ENCODE measurements at places on chromosomes 11 and 22.

- DNase-seq = no peak
Observed at GRCh38 chr22:38290347-38290746, 17.5 kb upstream of the TMEM184B start.

DNA sequence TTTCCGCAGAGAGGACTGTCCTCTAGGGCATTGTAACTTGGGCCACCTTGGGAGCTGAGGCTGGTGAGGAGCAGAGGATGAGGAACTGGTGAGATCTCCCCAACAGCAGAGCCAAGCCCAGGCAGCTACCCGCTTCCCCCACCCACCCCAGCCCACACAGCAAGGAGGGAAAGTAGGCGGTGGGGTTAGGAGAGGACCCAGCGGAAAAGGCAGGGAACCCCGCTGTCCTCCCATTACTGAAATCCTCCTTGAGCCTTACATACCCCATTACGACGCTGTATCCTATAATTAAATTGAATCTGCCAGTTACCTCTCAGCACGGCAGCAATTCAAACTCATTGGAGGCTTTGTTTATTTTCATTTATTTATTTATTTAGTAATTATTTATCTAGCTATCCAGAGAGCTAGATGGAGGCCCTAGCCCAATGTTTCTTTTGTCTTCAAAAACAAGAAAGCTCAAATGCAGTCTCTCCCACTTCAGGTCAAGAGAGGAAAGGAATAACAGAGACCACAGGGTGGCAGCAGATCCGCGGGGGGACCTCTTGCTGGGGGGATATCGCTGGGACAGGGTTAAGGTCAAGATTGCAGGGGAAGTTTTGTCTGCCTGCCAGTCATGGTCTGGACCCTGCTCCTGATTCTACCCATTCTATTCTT, 218.0 kb downstream of the ST3GAL4 start:
- DNase-seq = no peak

DNA sequence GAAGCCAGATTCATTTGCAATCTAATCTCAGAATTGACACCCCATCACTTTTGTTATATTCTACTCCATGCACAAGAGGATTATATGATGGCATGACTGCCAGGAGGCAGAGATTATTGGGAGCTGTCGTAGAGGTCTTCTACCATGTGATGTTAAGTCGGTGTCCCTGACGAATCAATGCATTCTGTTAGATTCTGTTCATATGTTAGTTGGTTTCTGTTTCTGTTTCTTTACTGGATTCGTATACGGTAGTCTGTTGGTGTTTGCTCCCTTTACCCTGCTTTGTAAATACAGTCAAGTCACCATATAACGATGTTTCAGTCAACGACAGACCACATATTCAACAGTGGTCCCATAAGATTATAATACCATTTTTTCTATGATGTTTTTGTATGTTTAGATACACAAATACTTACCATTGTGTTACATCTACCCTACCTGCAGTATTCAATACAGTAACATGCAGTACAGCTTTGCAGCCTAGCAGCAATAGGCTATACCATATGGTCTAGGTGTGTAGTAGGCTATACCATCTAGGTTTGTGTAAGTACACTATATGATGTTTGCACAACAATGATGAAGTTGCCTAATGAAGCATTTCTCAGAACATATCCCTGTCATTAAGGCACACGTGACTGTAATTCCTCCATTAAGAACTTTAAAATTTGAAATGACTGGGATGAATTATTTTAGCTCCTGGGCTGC, 22.8 kb upstream of the RASSF10 start:
- no peak for DNase-seq

DNA sequence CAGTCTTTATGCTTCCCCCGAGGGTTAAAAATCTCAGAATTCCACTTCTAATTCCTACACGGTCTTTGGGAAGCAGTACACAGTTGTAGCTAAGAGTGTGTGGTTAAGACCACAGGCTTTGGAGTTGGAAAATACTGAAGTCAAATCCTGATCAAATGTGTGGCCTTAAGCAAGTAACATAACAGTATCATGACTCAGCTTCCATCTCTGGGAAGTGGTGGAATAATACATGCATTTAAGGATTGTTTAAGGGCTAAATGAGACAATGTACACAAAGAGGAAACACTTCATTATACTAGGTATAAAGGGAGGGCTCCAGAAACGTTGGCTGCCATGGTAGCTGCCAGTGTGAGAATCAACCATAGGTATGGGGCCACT, 71.5 kb downstream of the FAT3 start:
- DNase-seq = peak; percentile 64

GRCh38 chr11:70836071-70836470, 416.3 kb downstream of the SHANK2 start:
- no peak for DNase-seq

DNA sequence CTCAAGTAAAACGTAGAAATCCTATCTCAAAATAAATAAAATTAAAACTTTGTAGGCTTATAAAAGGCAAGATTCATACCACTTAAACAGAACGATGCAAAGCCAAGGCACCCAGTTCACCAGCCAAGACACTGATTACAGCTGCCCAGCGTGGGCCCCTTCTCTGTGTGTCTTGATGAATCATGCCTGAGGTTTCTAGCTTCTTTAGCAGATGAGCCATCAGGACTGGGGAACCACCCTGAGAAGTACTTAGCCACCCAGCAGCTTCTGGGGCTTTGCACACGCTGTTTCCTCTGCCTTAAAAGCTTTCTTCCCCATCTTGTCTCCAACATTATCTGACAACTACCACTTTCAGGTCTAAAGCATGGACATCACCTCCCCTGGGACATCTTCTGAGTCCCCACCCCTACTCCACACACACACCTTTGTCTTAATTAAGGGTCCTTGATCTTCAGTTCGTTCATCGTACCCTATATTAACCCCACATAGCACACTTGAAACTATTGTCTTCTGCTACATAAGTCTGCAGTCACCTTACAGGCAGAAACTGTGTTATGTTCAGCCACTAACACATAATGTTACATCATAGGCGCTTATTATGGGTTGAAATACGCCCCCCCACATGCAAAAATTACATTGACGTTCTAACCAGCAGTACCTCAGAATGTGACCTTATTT, 8.7 kb upstream of the LAYN start:
- peak; percentile 88 for DNase-seq

GRCh38 chr11:11451501-11452005, 98.5 kb upstream of the CSNK2A3 start:
- DNase-seq = no peak

- DNase-seq = peak; percentile 47
Observed at GRCh38 chr22:33579448-33580093, 340.7 kb downstream of the LARGE1 start.

- DNase-seq = no peak
Observed at GRCh38 chr22:43390872-43391271, 20.9 kb upstream of the MPPED1 start.

- no peak for DNase-seq
Observed at GRCh38 chr11:69834811-69835800, 15.9 kb upstream of the FGF3 start.

GRCh38 chr22:47290706-47291430, 528.4 kb downstream of the TBC1D22A start:
- DNase-seq = no peak

GRCh38 chr22:39936523-39937145, 23.6 kb upstream of the TMA7B start:
- no peak for DNase-seq

DNA sequence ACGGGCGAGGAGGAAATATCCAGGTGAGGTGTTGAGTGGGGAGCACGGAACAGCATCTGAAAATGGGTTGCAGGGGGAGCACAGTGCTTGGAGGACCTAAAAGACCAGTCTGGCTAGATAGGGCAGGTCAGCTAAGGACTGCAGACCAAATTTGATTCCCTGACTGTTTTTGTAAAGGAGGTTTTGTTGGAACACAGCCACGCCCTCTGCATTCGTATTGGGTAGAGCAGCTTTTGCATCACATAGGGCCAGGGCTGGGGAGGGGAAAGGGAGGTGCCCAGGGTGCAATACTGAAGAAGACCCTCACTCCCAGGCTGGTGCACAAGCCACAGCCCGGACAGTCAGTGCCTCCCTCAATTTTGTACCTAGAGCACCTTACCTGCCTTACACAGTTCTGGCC, 286.8 kb downstream of the KIRREL3 start:
- no peak for DNase-seq

GRCh38 chr11:65555693-65556231, 2.4 kb downstream of the LTBP3 start:
- DNase-seq = peak; percentile 95

DNA sequence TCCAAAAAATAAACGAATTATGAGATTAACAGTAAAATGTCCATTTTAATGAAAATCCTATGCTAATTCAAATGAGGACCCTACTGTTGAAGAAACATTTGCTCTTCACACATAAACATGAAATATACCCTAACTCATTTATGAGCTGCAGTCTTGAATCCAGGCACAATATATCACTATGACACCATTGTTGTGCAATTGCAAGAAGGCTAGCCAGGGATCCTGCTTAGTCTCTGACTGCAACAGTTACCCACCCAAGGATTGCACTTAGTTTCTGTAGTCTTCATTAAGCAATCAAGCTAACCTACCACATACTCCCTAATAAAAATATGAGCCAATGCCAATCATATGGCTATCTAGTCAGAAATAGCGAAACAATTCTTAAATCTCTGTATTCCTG, 981.0 kb upstream of the FAT3 start:
- no peak for DNase-seq

DNA sequence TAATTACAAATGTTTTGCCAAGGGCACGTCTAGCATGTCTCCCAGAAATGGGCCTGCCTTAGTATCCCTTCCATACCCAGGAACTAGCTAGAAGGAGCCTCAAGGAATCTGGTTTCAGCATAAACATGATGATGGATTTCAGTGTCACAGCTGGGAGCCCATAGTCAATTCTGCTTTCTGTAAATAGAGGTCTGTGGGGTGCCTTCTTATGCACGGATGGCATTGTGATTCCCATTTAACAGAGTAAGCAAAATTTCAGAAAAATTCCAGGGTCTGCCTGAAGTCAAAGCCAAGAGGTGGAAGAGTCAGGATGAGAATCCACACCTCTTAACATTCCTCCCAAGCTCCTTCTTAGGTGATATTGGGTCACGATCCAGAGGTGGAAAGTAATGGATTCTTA, 12.1 kb downstream of the DUSP18 start:
- DNase-seq = no peak

DNA sequence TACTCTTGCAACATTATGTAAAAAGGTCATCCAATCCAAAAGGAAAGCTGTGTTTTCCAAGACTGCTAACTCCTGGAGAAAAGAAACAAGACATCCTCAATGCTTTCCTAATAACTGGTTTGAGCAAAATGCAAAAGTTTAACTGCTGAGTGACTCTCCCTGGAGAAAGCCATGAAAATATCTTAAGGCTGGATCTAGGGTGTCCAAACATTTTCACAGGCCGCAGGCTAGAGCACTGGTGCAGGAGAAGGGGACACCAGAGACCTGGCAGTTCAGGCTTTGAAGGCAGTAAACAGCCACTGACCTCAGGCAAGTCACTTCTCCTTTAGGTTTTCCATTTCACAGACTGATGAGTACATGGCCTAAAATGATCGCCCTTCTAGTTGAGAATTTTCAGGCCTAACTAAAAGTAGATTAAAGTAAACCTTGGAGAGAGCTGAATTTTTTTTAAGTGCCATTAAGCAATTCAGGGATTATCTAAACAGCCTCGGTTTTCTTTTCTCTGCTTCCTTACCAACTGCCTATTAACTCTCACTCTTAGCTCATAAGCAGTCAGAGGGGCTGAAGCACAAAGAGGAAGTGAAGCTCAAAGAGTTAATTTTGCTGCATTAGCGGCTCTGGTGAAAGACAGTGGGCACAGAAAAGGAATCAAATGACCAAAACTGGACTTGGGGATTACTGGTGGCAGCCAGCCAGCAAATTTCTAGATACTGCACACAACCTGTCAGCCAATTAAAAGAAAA, 2.3 kb downstream of the CHKA start:
- DNase-seq = no peak

DNA sequence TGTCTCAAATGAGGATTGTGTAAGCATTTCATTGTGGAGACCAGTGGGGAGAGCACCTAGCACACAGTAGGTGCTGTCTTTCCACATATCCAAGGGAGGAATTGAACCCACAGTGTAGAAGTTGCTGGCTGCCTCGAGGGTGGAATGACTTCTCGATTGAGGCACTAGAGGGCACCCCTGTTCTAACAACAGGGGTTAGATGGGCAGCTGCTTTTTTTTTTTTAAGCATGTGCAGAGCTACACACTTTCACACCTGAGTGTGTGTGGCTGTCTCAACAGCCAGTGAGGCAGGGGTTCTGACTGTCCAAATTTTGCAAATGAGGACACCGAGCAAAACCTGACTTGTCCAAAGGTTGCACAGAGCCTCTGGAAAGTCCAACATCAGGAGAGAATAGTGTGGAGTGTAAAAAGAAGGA, 118.2 kb upstream of the CRYBB3 start:
- no peak for DNase-seq

DNA sequence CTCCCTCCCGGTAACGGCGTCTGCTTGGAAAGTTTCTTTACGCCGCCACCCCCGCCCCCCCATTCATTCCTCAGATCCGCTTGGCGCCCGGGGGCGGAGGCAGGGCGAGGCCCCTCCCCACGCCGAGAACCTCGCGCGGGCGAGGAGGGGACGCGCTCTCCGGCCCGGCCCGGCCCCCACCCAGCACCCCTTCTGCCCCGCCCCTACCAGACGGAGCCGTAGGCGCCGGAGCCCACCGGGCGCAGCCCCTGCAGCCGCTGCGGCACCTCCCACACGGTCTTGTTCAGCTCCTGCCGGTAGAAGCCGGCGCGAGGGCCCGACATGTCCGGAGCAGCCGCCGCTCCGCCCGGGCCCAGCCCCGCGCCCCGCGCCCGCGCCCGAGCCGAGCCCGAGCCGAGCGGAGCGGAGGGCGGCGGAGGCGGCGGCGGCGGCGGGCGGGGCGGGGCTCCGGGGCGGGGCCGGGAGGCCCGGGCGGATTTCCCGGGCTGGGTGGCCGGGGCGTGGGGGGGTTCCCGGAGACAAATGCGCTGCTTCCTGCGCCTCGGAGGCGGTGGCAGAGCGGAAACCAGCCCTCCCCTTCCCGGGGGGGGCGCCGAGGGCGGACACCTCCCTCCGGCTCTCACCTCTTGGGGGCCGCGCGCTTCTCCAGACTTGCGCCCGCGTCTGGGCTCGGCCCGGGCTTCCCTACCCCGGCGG, at the start of gene MAPK11:
TSS of gene MAPK11 (minus strand) at position 411 of the 696 bp plus-strand sequence. CDS start at position 323, 88 bp downstream.
- DNase-seq = peak; percentile 43

- no peak for DNase-seq
Observed at GRCh38 chr11:38460429-38460828, 1862.4 kb upstream of the RAG2 start.

DNA sequence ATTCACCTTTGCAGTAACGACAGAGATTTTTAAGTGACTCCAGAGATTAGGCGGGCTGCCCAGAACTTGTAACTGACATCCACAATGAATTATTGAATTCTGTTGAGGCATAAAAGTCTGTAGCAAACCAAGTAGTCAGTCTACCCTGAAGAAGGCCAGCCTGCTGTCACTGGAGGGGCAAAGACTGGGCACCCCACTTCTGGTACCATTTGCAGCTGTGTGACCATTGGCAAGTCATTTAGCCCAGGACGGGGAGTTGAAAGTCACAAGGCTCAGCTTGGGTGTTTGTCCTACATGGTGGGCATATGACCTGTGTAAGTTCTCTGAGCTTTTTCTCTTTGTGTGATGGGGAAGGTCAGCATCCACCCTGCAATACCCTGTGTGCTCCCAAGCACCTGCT, 119.4 kb downstream of the ARHGAP8 start:
- DNase-seq = no peak
